Activated CD4-positive, alpha-beta T cell treated with anti-CD3 and anti-CD28 coated beads, Interleukin-2, Interleukin-4, amounts not matched to agents 100 ng/mL and 50 ng/mL, durations not matched to agents 16 hours and 8 hours (primary cell): ENCODE measurements at places on chromosomes 2 and 18.
A peak's percentile ranks its signal among the peaks of the same experiment; 100 is the strongest.

GRCh38 chr2:29782087-29782486, 139.3 kb downstream of the ALK start:
- no peak for DNase-seq

DNA sequence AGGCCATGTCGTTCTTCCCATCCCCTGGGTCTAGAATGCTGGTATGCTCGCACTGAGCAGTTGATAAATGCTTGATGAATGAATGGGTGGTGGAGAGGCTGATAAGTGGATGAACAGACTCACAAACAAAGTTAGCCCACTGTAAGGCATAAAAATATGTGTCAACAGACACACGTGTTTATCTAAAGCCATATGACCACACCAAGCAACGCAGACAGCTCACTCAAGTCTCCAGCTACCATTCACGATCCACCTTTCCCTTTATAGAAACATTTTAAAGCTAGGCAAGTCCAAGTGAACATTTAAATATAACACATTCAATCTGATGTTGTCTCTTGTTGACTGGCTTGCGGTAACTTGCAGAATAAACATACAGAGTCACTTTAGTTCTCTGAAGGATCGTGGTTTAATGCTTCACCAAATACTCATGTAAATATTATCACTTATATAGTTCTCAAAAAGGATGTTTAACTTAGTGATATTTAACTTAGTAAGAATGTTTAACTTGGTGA, 105.5 kb downstream of the NOL10 start:
- no peak for DNase-seq

DNA sequence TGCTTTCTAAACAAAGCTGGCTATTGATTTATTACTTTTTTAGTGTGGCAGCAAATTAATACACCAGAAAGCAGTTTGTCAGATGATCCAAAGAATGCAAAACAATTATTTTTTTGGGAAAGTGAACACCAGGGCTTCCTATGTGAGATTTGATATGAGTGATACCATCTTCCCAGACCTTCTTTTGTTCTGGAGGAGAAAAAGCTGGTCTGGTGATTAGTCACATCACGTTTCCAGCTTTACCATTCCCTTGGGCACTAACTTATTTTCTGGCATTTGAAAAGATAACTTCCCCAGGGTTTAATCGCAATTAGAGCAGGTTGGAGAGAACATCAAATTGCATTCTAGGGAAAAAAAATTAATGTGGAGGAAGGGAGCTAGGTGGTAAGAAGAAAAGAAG, 182.9 kb upstream of the TANK start:
- DNase-seq = no peak

DNA sequence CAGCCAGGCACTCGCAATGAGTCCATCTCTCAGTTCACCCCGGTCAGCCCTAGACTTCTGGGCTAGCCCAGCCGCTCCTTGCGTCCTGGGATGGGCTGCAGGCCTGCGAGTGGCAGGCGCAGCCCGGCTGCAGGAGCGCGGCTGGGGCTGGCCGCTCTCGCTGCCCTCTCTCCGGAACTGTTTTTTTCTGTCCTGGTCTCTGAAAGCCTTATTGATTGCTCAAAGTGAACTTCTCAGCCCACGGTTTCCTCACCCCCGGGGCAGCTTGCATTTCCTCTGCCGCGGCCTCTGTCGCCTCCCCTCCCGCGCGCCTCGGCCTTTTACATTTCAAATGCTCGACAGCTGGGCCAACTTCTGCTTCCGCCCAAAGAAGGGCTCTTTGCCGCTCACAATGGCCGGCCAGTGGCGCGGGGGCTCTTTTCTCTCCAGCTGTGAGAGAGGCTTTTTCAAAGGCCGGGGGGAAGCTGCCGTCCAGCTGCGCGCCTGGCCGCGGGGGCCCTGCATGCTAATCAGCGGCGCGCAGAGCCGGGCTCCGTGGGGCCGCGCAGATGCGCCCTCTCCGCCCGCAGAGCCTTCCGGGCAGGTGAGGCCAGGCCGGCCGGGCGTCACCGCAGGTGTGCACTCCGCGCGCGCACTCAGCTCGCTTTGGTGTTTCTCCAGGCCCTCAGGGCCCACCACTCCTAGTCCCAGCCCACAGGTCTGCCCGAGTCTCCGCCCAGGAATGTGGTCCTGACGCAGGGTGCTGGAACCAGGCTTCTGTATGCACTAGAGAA, 513.8 kb downstream of the RNF144A start:
- peak; percentile 72 for DNase-seq
